ENCODE measurements at places on chromosomes 5 and 9.

- no peak for DNase-seq
These were observed 136.4 kb downstream of the MCTP1 start for GRCh38 chr5:95148453-95148852.

- DNase-seq = no peak
These were observed 37.1 kb downstream of the FUBP3 start for GRCh38 chr9:130616451-130616850.

GRCh38 chr5:87103616-87104287 lies 163.9 kb upstream of the RASA1 start:
- no peak for DNase-seq

- no peak for DNase-seq
These were observed 132.0 kb downstream of the MLLT3 start for GRCh38 chr9:20490246-20490834.

DNA sequence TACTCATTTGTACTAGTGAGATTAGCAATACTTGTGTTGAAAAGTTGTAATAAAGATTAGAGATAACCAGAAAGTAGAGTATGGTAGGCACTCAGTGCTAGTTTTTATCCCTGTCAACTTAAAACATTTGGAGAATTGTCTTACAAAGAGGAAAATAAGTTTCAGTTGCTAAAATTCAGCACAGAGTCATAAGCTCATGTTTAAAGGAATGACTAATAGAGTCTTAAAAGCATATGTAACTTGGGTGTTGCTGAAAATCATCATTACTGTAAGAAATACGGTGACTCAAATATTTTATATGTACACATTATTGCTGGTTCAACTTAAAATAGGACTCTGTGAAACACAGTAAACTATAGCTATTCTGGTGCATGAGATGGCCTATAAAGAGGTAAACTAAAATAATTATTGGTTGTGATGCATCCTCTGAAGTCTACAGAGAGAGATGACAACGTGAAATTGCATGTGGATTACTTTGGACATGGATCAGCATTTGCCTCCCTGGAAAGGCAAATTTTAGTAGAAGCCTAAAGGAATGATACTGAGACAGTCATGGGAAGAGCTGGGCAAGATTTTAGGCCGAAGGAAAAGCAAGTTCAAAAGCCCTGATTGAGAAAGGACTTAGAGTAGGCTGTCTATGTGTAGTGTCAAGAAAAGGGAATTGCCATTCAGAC lies 34.6 kb downstream of the SGCD start:
- no peak for DNase-seq

Measured in GM04503 (cell line).